ENCODE measurements at places on chromosomes 3 and 15. TPM values are rescaled to one million over a fixed set of nuclear protein-coding genes. Genes with fewer than 3 reads are reported as not detected.

Gene SLC6A11
- 0.03 TPM for total RNA-seq

Gene SATB1
- not detected for total RNA-seq

Gene SAMMSON
- not detected for total RNA-seq

Gene PRR20G
- 1.6 TPM for total RNA-seq

Gene NECTIN3
- total RNA-seq = 27.6 TPM

Gene KLF15
- total RNA-seq = 0.56 TPM

Gene INSYN1
- 1.3 TPM for total RNA-seq

Gene TLR9
- total RNA-seq = not detected

Gene ADAMTS9
- 0.49 TPM for total RNA-seq

Gene FANCI
- 65.0 TPM for total RNA-seq

Gene PLSCR2
- total RNA-seq = not detected

Gene CKMT1A
- total RNA-seq = 2.9 TPM

Gene LARP6
- total RNA-seq = 50.6 TPM

Gene LYZL4
- total RNA-seq = not detected

Gene NR2F2
- 23.9 TPM for total RNA-seq

Data from A549 treated with Mapracorat at 1 μM for 4 hours (cell line).